ENCODE measurements at places on chromosomes 16 and 17. TPM values are rescaled to one million over a fixed set of nuclear protein-coding genes. Genes with fewer than 3 reads are reported as not detected.

MYH1 gene
- not detected for total RNA-seq

RGS9 gene
- total RNA-seq: 0.27 TPM

NAE1 gene
- 17.2 TPM for total RNA-seq

DUXB gene
- total RNA-seq: not detected
